ENCODE measurements at places on chromosomes 2 and 18. TPM values are rescaled to one million over a fixed set of nuclear protein-coding genes. Genes with fewer than 3 reads are reported as not detected.

REG3G gene
- total RNA-seq = not detected

ELMOD3 gene
- 20.0 TPM for total RNA-seq

NRP2 gene
- 34.5 TPM for total RNA-seq

ZNF804A gene
- not detected for total RNA-seq

ASB18 gene
- not detected for total RNA-seq

PARD3B gene
- 24.9 TPM for total RNA-seq

TUBA4B gene
- not detected for total RNA-seq

GRCh38 chr2:26574066-26574899 is 66.9 kb downstream of the CIB4 start:
- no peak overlapping the region for H3K27ac ChIP-seq
- peaks cover 65% of the 10 kb centered on the region for H3K27me3 ChIP-seq
- peaks cover 3% of the 10 kb centered on the region for H3K4me1 ChIP-seq
- peaks cover 2% of the 10 kb centered on the region for H3K36me3 ChIP-seq
- peak; percentile 51 for DNase-seq
- no peak overlapping the region for H3K4me3 ChIP-seq

GRCh38 chr2:19982268-19982667 is 7.6 kb downstream of the WDR35 start:
- no peaks in the 10 kb centered on the region for H3K27me3 ChIP-seq
- H3K4me3 ChIP-seq = no peak overlapping the region
- no peaks in the 10 kb centered on the region for H3K4me1 ChIP-seq
- no peak for DNase-seq
- H3K36me3 ChIP-seq = peaks cover 12% of the 10 kb centered on the region
- no peak overlapping the region for H3K27ac ChIP-seq

- peaks cover 52% of the 10 kb centered on the region for H3K4me1 ChIP-seq
- H3K27me3 ChIP-seq = no peaks in the 10 kb centered on the region
- H3K4me3 ChIP-seq = no peak overlapping the region
- H3K36me3 ChIP-seq = no peaks in the 10 kb centered on the region
- no peak for DNase-seq
Observed at GRCh38 chr2:63789338-63790020, 52.2 kb upstream of the UGP2 start.

GRCh38 chr18:69747388-69747787 is 200.3 kb downstream of the CD226 start:
- H3K27ac ChIP-seq = no peak overlapping the region
- H3K27me3 ChIP-seq = no peaks in the 10 kb centered on the region
- H3K4me3 ChIP-seq = no peak overlapping the region
- no peaks in the 10 kb centered on the region for H3K4me1 ChIP-seq

GRCh38 chr18:65091744-65092329 is 659.0 kb upstream of the CDH7 start:
- no peaks in the 10 kb centered on the region for H3K36me3 ChIP-seq
- H3K27me3 ChIP-seq = peaks cover 5% of the 10 kb centered on the region
- H3K4me1 ChIP-seq = no peaks in the 10 kb centered on the region
- H3K4me3 ChIP-seq = no peak overlapping the region

- peaks cover 35% of the 10 kb centered on the region for H3K36me3 ChIP-seq
- H3K27me3 ChIP-seq = no peaks in the 10 kb centered on the region
- H3K4me3 ChIP-seq = no peak overlapping the region
- no peak overlapping the region for H3K27ac ChIP-seq
- H3K4me1 ChIP-seq = peaks cover 4% of the 10 kb centered on the region
- no peak for DNase-seq
Observed at GRCh38 chr2:11785611-11785940, 39.1 kb downstream of the LPIN1 start.

- H3K4me3 ChIP-seq = no peak overlapping the region
- H3K4me1 ChIP-seq = peaks cover 5% of the 10 kb centered on the region
- no peak overlapping the region for H3K27ac ChIP-seq
- no peaks in the 10 kb centered on the region for H3K36me3 ChIP-seq
- DNase-seq = no peak
Observed at GRCh38 chr2:200662727-200663126, 76.9 kb downstream of the AOX1 start.

DNA sequence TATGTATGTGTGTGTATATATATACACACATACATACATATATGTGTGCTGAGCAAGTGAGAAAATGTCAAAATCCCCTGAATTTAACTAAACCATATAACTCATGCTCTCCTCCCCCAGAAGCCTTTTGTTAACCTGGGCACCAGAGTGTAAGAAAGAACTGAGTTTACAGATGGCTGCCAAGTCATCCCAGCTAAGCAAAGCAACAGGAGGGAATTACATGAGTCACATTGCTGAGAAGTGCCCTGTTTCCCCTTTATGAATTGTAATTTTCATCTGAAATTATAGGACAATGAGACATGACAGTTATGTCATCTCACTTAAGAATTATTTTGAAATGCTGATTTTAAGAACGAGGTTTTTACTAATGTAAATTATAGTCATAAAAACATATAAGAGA is 29.9 kb downstream of the SCN7A start:
- H3K36me3 ChIP-seq = no peaks in the 10 kb centered on the region
- no peak overlapping the region for H3K4me3 ChIP-seq

DNA sequence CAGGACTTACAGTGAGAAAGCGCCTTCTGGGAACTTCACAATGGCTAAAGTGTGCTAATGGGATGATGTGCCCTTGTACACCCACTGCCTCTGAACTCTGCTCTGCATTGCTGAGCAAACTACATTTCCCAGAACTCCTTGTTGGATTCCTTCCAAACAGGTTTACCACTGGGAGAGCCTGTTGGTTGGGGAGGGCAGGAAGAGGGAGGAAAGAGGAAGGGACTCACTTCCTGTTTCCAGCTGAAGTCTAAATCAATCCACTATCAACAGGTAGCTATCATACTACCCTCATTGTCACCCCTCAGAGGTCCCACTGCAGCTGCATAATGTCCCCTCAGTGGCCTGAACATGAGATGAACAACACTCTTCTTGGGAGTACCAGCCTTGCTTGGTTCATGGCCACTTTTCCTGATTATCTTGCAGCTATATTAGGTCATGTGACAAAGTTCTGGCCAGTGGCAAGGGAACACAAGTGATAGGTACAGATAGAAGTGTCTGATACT is 109.7 kb downstream of the MSH2 start:
- H3K27ac ChIP-seq = no peak overlapping the region
- H3K27me3 ChIP-seq = no peaks in the 10 kb centered on the region
- no peak overlapping the region for H3K4me3 ChIP-seq
- H3K36me3 ChIP-seq = no peaks in the 10 kb centered on the region

- no peaks in the 10 kb centered on the region for H3K27me3 ChIP-seq
- no peak for DNase-seq
- H3K27ac ChIP-seq = no peak overlapping the region
- no peak overlapping the region for H3K4me3 ChIP-seq
- no peaks in the 10 kb centered on the region for H3K36me3 ChIP-seq
Observed at GRCh38 chr2:32882816-32883810, 63.6 kb upstream of the LTBP1 start.

All from chondrocyte (in vitro differentiated cells).